ENCODE measurements at places on chromosomes 12 and 14.

DNA sequence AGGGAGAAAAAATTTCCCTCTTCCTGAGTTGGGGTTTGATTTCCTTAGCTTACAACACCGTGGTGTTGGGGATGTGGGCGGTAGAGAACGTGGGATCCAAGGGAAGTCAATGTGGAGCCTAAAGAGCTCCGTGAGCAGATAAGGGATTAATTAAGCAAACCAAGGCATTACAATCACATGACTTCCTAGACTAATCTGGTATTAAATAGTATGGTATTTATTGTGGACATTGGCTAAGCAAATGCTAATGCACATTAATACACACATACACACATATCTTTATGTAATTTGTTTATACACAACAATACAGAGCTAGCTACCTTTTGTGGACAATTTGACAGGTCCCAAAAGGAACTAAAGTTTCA is 791 bp upstream of the RNF41 start:
- DNase-seq: no peak

DNA sequence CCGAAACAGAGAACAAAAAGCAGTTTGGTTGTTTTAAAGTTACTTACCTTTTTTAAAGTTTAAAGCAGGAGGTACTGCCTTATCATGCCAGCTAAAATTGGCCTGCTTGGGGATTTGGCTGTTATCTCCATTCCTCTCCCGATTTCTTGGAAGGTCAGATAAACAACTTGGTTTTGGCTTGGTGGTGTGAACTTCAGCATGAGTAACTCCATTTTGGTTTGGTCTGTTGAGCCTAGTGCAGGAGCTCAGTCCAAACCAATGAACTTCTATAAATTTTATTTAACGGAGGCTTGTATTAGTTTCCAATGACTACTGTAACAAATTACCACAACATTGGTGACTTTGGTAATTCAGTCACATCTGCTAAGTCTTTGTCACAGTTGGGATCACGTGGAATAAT is 82.3 kb downstream of the PLEKHA5 start:
- no peak for DNase-seq

DNA sequence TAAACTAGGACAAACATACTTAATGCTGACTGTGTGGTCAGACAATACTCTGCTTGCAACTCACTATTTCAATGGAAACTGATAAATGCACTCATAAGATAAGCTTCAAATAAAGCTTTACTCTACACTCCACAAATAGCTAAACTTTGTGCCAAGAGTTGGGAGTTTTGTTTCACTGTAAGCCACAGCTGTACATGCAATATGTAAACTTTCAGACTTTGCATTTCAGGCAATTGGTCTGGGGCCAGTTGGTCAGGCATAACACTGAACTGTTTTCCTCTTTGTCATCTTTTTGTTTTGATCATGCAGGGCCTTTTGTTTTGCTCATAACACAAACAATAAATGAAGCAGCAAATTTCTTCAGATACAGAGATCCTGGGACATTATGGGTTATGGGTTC is 426.2 kb downstream of the IPO8 start:
- no peak for DNase-seq

GRCh38 chr14:82798276-82798675 is 1264.6 kb upstream of the SEL1L start:
- DNase-seq: no peak

Measured in non-pigmented ciliary epithelial cell (primary cell).